Activated CD4-positive, CD25-positive, alpha-beta regulatory T cell treated with anti-CD3 and anti-CD28 coated beads, Interleukin-2, amount 50 U/mL, for 24 hours (primary cell): ENCODE measurements at places on chromosomes 2 and 18.

GRCh38 chr2:239092571-239093294 lies 244.8 kb downstream of the TWIST2 start:
- ATAC-seq = no peak

GRCh38 chr2:85503851-85504777 lies 34.9 kb upstream of the MAT2A start:
- ATAC-seq = no peak

DNA sequence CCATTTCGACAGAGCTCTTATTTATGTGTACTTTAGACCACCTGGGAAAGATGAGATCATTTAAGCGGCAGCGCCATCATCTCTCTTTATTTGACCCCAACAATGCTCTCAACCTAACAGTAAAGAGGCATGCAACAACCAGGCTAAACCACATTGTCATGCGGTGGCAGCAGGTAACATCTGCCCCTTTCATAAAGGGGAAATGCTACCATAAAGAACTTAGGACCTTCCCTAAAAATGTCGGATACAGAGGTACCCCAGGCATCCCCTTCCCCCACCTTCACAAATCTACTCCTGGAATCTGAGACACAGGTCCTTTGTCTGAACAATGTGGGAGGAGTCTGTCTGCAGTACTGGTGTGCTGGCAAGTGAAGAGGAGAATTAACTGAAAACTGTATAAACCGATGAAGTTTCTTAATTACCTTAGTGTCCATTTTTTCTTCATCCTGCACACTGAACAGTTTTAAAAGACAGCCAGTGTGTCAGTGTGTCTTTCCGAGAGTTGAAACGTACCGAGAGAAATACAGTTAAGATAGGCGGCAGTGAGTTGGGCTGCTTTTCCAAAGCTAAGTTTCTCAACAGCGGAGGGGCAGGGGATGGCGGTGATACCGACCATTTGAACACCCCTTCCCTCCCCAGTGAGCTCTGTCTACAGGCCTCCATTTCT lies 1.9 kb downstream of the MEX3C start:
- no peak for ATAC-seq

GRCh38 chr2:13113002-13113401 lies 396.3 kb downstream of the TRIB2 start:
- ATAC-seq = no peak

GRCh38 chr2:174326161-174327020 lies 8.4 kb upstream of the SP9 start:
- ATAC-seq = peak; percentile 26
